ENCODE measurements at places on chromosomes 11 and 22.

GRCh38 chr11:75432911-75433321, at the start of gene KLHL35:
Gene KLHL35 (minus strand): TSS chr11:75433203. CDS start chr11:75430629, 2,574 bp downstream.
- no peak for DNase-seq

GRCh38 chr11:63906087-63906486, 10.9 kb downstream of the RCOR2 start:
- no peak for DNase-seq

- DNase-seq = no peak
These were observed 103.4 kb downstream of the BRD1 start for GRCh38 chr22:49724030-49724892.

GRCh38 chr11:91078221-91078620, 855.4 kb upstream of the CHORDC1 start:
- DNase-seq = no peak

DNA sequence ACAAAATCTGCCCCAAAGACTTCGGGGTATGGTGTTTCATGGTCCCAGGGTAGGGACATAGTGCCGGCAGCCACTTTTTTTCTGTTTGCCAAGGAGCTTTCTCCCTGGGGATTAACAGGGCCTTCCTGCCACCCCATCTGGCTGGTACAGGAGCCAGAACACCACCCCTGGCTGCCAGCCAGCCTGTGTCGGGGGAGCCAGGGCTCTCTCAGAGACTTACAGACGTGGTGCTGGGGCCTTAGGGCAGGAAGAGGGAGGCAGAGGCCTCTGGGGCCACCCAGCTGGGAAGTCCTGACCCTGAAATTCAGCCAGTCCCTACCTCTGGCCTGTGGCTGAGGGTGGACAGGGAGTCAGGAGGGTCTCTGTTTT, 52.4 kb upstream of the CDON start:
- no peak for DNase-seq

- DNase-seq = no peak
These were observed 51.2 kb upstream of the ARHGAP20 start for GRCh38 chr11:110763249-110764011.

DNA sequence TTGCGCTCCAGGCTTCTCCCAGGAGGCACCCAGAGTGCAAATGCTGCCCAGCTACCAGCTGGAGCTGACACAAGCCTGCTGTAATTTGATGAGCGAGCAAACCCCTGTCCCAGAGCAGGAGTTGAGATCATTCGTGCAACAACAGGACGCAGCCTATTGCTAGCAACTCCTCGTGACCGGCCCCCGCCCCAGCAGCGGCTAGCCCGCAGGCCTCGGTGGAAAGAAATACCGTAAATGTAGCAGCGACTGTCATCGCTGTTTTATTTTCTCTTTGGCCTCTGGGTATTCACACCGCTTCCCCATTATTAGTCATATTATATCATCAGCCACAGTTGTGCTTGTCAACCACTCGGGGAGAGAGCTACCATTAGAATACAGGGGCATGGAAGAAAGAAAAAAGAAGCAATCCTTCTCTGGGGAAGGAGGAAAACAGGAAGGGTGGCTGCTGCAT, 59.2 kb upstream of the ATXN10 start:
- no peak for DNase-seq

- DNase-seq = no peak
These were observed 101.9 kb upstream of the VPREB1 start for GRCh38 chr22:22142661-22143060.

DNA sequence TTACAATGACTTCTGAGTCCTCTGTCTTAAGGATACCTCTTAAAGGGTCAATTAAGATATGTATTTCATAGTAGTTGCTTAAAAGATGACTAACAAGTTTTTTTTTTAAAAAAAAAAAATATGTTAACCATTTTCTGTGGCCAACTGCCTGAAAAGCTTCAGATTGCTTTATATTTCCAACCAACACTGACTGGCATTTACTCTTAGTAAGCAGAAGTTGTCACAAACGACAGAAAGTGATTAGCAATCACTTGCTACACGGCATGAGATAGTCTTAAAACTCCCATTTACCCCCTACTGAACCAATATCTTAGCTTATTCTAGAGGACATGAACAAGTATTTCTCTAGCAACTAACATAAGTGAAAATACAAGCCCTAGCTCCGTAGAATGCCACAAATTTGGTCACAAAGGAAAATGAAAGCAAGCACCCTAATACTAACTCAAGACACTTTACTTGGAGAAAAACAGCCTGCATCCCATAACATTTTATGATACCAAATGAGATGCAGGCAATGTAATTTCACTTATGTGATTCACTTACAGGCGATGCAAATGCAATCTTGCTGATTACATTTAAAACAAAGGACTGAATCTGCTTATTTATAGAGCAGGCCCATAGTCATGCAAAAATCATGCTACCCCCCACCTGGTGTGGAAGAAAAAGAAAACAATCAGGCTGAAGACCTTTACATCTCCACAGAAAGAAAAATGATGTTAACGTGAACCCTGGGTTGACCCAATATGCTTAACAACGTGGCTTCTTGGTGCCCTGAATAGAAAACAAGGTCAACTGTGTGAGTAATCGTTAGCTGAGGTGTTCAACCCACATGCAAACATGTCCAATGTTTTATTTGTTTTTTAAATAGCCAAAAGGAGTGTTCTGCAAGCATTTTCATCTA, 25.7 kb downstream of the MPPED2 start:
- DNase-seq = no peak

DNA sequence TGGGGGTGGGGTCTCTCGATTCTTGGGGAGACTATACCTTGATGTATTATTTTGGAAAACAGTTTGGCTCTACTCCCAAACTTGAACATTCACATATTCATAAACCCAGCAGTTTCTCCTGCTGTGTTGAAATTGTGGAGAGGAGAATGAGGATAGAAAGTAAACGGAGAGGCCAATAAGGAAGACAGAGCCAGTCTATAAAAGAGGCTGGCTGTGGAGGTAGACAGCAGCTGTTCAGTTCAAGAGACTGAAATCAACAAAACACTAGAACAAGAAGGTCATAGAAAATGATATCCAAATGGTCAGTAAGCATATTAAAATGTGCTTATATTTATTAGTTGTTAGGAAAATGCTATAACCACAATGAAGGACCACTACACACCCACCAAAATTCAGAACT, 1.9 kb upstream of the MOGAT2 start:
- no peak for DNase-seq

DNA sequence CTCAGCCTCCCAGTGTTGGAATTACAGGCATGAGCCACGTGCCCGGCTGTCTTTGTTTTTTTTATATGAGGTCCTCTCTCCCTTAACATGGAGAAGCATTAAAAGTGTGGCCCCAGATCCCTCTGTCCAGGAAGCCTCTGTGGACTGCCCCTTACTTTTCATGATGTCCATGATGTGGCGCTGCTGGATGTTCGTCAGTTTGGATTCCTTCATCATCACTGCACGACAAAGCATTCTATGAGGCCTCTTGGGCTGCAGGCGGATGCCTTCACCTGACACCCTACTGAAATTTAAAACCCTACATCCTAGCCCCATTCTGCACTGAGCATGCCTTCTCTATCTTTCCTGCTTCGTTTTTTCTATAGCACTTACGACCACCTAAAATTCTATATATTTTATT, 2.1 kb downstream of the C22orf23 start:
- no peak for DNase-seq

DNA sequence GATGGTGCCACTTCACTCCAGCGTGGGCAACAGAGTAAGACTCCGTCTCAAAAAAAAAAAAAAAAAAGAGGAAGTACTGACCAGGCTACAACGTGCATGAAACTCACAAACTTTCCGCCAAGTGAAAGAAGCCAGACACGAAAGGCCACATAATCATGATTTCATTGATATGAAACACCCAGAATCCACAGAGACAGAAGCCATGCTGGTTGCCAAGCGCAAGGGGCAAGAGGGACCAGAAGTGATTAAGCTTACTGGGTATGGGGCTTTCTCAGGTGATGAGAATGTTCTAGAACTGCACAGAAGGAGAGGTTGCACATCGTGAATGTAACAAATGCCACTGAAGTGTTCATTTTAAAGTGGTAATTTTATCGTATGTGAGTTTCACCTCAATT, 60.9 kb downstream of the CELSR1 start:
- no peak for DNase-seq

- no peak for DNase-seq
These were observed 18.1 kb upstream of the RDX start for GRCh38 chr11:110314366-110315095.

- DNase-seq = no peak
These were observed 22.0 kb upstream of the FIBIN start for GRCh38 chr11:26971961-26972360.

DNA sequence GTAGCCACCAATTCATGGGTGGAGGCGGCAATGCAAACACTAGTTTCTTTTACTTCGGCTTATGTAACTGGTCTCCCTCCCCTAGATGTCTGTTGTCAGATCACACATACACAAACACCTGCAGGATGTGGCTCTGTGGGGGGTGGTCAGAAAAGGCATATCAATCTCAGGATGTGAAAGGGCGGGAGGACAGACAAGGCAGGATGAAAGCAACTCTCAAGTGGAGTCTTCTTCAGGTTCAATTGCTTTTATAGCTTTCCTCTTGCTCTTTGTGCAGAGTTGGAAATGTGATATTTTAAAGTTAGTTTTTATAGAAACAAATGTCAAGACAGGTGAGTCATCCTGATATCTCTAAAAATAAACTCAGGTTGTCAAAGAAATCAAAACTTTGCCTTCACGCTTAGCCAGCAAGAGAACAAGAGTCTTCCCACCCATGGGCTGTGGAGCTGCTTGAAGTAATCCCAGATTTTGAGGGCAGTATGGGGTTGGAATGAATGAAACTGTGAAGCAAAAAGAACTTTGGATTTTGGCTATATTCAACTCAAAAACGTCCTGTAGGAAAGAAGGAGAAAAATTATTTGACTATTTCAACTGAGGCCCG, 423.4 kb downstream of the GUCY1A2 start:
- no peak for DNase-seq

GRCh38 chr11:70568035-70568813, 169.9 kb downstream of the CTTN start:
- DNase-seq = no peak

- DNase-seq = no peak
These were observed 108.9 kb upstream of the DDI1 start for GRCh38 chr11:103927535-103927934.

DNA sequence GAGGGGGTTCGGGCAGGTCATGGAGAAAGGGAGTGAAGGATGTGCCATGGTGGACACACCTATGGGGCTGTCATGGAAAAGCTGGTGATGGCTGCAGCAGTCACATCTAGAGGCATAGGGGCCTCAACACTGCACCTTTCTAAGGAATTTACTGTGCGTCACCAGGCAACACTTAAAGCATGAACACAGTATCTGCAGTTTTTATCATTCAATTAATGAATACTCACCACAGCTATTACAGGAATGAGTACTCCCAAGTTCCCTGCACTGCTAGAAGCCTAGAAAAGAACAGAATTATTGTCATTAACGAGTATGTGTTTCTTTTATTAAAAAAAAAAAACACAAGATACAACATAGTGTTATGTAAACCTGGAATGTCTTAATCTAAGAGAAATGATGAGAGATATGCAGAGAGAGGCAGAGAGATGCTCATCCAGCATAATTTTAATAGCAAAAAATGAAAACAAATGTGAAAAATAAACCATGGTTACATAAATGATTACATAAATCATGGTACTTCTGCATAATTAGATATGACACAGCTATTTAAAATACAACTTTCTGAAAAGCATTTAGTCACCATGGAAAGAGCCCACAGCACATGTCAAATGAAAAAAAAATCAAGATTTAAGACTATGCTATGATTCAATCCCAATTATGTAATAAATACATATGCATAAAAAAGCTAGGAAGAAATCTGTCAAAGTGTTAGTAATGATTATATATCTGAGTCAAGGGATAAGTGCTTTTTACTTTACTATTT, 19.2 kb downstream of the SERPIND1 start:
- no peak for DNase-seq

DNA sequence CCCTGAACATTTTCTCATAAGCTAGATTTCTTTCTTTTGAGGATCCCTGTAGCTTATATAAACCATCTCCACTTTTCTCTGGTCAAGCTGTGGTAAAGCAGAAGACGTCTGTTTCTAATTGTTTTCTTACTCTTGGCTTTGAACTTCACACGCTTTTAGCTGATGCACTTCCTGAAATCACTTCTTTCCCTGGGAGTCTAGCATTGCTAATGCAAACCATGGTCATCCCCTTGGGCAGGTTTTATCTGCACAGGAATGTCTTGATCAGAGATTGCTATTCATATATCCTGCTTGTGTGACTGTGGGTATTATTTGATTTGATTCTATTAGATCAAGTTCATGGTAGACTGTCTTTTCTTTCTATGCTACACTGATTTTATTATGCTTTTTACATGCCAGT, 199.2 kb upstream of the POU2AF2 start:
- DNase-seq = no peak

- no peak for DNase-seq
These were observed 16.4 kb upstream of the OR5AL1 start for GRCh38 chr11:56396047-56396446.

DNA sequence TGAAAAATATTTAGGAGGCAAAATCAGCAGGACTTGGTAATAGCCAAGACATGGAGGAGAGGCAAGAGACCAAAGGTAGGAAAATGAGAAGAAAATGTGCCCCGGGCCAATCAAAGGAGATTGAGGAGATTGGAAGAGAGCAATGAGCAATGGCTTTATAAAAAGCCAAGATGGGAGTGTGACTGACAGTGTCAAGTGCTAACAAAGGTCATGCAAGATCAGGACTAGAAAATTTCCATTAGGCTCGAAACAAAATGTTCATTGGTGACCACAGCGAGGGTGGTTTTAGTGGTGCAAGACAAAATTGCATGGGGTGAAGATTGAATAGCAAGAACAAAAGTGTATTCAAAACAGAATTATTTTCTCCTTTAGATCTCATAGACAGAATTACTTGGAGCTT, 45.2 kb upstream of the TBCEL start:
- no peak for DNase-seq

DNA sequence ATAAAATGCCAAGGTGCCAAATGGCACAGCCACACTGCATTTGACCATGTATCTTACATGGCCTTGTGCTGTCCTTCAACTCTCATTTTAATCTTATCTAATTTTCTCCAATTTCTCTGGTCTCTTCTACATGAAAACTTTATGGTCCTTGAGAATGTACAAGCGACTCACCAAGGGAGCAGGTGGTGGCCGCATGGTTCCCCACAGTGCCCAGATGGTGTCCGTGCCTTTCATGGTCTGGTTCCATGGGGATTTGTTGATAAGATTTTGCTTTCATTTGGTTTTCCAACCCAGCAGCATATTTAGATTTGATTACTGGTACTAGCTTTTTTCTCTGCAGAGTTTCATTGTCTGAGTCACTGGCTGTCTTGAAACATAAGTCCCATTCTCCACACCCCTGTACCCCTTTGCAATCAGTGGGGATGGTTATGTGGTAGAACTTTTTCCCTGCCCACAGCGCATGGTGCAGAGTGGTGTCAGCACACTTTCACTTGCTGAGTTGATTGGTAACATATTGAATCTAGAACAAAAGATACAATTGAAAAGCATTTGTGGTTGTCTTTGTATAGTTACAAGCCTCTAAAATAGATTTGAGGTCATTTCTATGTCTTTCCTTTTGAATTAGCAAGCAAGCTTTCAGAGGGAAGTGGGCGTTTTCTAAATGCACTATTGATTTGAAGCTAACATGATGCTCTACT, 24.1 kb downstream of the ZNRF3 start:
- DNase-seq = no peak

GRCh38 chr11:76455331-76455730, 10.5 kb downstream of the EMSY start:
- no peak for DNase-seq
